ENCODE measurements at places on chromosomes 1 and 21. TPM values are rescaled to one million over a fixed set of nuclear protein-coding genes. Genes with fewer than 3 reads are reported as not detected.

GRCh38 chr1:9984253-9984652 is 12.8 kb upstream of the RBP7 start:
- H3K27me3 ChIP-seq: no peaks in the 10 kb centered on the region
- H3K4me3 ChIP-seq: no peak overlapping the region
- DNase-seq: no peak
- H3K27ac ChIP-seq: no peak overlapping the region

GRCh38 chr1:164731161-164731876 is 172.3 kb downstream of the PBX1 start:
- no peaks in the 10 kb centered on the region for H3K4me1 ChIP-seq
- DNase-seq: no peak
- H3K4me3 ChIP-seq: no peak overlapping the region
- no peaks in the 10 kb centered on the region for H3K36me3 ChIP-seq
- H3K27me3 ChIP-seq: no peaks in the 10 kb centered on the region
- H3K27ac ChIP-seq: no peak overlapping the region

The GLMN gene
- 11.1 TPM for total RNA-seq

The AGPAT3 gene
- 62.6 TPM for total RNA-seq

The PDE9A gene
- total RNA-seq: 16.1 TPM
